Amniotic epithelial cell (primary cell): ENCODE measurements at places on chromosomes 7 and 10.

- no peak for DNase-seq
These were observed 75.5 kb downstream of the MARCHF5 start for GRCh38 chr10:92366412-92367021.

- DNase-seq = no peak
These were observed 242.2 kb downstream of the EMX2 start for GRCh38 chr10:117784776-117785175.

- peak; percentile 27 for DNase-seq
These were observed 43.7 kb downstream of the DNAJB9 start for GRCh38 chr7:108613147-108613948.

DNA sequence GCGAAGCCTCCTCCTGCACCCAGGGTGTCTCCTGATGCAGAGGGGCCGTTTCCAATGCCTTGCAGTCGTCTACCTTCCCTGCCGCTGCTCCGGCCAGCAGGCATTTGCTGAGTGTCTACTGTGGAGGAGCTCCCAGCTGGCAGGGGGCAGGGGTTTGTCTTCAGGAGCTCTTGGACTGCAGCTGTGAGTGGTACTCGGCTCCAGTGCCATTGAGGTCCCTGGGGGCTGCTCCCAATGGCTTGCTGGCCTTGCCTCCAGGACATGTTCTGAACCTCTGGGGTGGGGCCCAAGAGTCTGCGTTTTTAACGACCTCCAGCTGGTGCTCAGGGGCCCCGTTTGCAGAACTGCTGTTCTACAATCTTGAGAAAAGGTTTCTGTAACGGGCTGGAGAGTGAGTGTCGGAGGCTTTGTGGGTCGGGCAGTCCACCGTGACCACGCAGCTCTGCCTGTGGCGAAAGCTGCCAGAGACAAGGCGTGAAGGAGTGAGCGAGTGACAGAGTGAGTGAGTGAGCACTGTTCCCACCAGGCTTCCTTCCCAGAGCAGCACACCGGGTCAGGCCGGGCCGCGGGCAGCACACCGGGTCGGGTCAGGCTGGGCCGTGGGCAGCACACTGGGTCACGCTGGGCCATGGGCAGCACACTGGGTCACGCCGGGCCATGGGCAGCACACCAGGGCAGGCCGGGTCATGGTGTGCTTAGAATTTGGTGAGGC is 520.2 kb downstream of the PTPRN2 start:
- no peak for DNase-seq

- peak; percentile 57 for DNase-seq
These were observed 276.2 kb downstream of the USP6NL start for GRCh38 chr10:11335167-11335652.

DNA sequence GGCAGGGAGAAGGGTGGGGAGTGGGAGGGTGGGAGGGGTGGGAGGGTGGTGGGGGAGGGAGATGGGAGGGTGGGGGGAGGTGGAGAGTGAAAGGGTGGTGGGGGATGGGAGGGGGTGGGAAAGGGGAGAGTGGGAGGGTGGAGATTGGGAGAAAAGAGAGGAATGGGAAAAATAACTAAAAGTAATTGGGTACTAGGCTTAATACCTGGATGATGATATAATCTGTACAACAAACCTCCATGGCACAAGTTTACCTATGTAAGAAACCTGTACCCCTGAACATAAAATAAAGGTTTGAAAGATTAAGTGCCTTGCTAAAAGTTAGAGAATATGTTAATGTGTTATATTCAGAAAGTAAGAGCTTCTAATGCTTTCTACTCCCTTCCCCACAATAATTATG is 564.9 kb downstream of the CNTNAP2 start:
- DNase-seq = no peak

GRCh38 chr10:24727786-24728185 is 4.1 kb upstream of the ARHGAP21 start:
- no peak for DNase-seq

GRCh38 chr7:156473476-156474240 is 166.9 kb upstream of the RNF32 start:
- DNase-seq = no peak

GRCh38 chr10:124035928-124036558 is 57.4 kb downstream of the CHST15 start:
- DNase-seq = no peak

DNA sequence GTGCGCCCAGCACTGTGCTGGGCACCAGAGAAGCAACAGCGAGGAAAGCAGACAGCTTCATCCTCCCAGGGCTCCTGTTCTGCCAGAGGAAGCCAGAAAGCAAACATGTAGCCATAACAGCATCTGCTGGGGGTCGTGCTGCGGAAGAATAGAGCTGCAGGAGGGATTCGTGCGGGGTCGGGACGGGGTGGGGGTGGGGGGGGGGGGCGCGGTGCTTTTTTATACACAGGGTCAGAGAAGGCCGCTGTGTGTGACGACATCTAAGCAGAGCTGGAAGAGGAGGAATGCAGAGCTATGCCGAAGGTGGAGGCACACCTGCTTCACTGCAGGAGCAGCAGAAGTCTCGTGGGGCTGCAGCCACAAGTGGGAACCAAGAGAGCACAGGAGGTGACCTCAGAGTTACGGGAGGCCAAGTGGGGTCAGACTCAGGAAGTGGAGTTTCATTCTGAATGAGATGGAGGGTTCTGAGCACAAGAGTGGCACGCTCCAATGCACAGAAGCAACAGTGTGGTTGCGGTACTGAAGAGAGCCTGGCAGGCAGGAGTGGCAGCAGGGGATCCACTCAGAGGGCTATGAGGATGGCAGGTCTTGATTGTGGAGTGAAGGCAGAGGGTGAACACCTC is 11.1 kb downstream of the PKD1L1 start:
- no peak for DNase-seq

DNA sequence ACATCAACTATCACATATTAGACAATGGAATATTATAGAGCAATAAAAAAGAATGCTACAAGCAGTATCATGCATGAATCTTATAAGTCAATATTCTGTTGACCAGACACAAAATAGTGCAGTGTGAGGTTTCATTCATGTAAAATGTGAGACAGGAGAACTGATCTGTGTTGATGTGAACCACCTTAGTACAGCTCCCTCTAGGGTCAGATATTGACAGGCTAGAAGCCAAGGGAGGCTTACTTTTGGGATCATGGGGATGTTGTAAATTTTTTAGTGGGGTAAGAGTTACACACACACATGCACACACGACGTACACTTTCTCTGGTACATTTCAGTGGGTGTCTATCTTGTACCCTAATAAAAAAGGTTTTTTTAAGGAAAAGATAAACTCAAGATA is 231.6 kb upstream of the FOXK1 start:
- no peak for DNase-seq

DNA sequence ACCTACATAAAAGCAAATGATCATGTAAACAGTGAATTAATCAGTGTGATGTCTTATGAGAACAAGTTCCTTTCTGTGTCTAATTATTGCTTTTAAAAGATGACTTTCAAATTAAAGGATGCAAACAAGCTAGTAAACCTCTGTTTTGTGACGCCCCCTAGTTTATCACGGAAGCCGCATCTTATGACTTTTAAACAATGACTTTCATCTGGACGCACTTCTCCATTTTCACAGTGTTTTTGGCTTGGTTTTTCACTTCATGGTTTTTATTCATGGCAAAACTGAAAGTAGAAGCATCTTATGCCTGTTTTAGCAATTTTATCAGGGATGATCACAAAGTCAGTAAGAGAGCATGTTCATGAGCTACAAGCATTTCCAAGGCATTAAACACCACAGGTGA is 35.0 kb downstream of the ITGA8 start:
- DNase-seq = no peak

DNA sequence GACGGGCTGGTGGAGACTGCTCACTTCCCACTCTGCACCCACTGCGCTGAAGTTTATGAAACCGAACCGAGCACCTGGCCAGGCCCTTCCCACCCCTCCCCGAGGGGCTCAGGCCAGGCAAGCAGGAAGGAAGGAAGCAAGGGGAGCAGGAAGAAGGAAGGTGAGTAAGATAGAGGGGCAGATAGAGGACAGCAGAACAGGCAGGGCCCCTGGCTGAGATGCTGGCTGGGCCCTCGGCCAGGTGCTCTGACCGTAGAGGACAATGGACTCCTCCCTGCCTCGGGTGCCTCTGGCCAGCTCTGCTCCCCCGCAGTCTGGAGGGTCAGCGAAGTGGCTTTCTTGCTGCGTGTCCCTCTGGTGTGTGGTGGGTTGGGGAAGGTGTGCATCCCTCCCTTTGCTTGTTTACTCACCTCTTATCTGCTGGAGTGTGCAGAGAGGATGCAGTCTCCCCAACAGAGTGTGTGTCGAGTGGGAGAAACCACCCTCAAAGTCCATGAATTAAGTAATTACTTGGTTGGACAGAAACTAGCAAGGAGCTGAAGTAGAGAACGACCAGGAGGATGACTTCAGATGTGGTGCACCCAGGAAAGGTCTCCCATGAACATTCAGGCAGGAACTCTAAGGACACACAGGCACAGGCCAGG is 82.8 kb upstream of the PPP2R2D start:
- DNase-seq = no peak

- peak; percentile 79 for DNase-seq
These were observed 1.1 kb downstream of the P4HA1 start for GRCh38 chr10:73095481-73096021.

- DNase-seq = no peak
These were observed 69.5 kb downstream of the JMJD1C start for GRCh38 chr10:63396133-63396761.

- peak; percentile 24 for DNase-seq
These were observed 68.3 kb upstream of the FAM171A1 start for GRCh38 chr10:15439341-15439842.

- DNase-seq = no peak
These were observed 1103.2 kb downstream of the GATA3 start for GRCh38 chr10:9157656-9158055.

DNA sequence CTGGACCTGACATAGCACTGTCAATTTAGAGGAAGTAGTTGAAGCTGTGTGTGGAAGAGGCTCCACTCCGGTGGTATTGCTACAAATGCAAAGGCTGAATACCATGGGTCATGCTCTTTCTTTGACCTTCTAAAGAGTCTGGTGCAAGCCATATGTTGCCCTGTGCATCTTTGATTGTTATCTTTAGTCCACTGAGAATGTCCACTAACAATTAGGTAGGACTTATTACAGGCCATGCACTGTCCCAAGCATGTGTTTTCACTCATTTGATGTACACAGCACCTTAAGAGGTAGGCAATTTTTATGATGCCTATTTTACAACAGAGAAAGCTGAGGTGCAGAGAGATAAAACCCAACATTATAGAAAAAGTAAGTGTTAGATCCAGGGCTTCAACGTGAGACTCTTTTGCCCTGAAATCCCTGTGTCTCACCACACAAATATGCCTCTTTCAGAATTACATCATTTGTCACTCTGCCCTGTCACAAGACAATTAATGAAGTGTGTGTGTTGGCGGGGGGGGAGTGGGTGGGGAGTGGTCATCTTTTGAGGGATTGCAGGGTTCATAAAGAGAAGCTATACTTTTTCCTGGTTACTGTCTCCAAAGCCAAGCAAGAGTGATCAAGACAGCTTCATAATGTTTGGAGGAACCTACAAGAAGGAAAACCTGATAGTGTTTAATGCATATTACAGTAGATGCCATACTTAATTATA is 637.6 kb upstream of the IGFBP3 start:
- DNase-seq = peak; percentile 76

- peak; percentile 59 for DNase-seq
These were observed 58.1 kb downstream of the WDR37 start for GRCh38 chr10:1114315-1114714.

DNA sequence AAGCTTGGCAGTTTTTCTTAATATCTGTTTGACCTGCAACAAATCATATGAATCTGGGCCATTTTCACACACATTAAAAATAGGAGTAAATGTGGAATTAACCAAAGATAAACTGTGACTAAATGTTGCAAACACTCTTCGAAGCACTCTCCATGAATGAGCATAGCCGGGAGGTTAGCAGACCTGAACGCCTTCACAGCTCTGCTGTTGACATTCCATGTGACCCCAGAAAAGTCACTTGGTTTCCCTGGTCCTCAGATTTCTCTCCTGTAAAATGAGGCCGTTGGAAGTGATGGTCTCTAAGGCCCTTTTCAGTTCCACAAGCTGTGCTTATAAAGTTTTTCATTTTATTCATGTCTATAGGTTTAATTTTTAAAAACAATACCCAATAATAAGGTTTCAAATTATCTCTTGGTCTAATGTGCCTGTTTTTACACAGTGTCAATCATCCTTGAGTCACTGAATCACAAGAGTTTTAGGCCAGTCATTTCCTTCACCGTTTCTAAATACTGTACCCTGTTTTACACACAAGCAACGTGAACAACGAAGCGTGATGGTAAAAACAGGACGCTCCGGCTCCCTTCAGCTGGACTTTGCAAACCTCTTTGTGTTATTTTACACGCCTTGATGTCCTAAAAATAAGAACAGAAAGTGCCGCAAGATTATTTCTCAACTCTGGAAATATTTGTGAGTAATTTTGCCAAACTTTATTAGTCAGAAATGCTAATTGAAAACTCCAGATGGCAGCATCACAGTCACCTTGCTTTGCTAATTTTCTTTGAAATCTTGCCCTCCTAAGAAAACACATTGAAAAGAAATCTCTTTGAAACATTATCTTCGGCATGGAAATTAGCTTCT is 38.6 kb upstream of the MET start:
- DNase-seq = peak; percentile 60

- DNase-seq = no peak
These were observed 79.3 kb upstream of the CCDC6 start for GRCh38 chr10:59985639-59986038.

GRCh38 chr10:71527135-71527534 is 130.4 kb downstream of the CDH23 start:
- no peak for DNase-seq

GRCh38 chr10:99785646-99786045 is 3.2 kb downstream of the ABCC2 start:
- no peak for DNase-seq

- DNase-seq = no peak
These were observed 275.8 kb upstream of the PPP2R2D start for GRCh38 chr10:131625041-131625440.

- no peak for DNase-seq
These were observed 27.7 kb downstream of the DENND11 start for GRCh38 chr7:141674171-141674671.

- DNase-seq = peak; percentile 19
These were observed 115.5 kb upstream of the DKK1 start for GRCh38 chr10:52198540-52198939.

- peak; percentile 72 for DNase-seq
These were observed 169.1 kb downstream of the PTEN start for GRCh38 chr10:88032566-88032965.

DNA sequence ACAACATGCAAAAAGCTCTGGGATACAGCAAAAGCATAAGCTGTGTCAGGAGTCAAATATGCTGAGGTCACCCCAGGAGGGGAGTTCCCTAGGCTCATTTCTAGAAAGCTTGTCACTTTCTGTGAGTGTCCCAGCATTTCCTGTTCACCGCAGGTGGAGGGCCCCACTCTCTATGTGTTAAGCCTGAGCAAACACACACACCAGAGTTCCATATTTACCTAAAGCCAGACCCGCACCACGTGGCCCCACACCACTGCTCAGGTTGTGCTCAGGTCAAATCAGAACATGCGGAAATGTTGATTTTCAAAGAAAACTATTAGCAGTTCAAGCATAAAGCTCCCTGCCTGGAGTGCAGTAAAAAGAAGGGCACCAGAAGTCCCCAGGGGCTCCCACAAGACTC is 259.6 kb upstream of the PPP2R2D start:
- DNase-seq = no peak
